ENCODE measurements at places on chromosomes 6 and 20. TPM values are rescaled to one million over a fixed set of nuclear protein-coding genes. Genes with fewer than 3 reads are reported as not detected.

DNA sequence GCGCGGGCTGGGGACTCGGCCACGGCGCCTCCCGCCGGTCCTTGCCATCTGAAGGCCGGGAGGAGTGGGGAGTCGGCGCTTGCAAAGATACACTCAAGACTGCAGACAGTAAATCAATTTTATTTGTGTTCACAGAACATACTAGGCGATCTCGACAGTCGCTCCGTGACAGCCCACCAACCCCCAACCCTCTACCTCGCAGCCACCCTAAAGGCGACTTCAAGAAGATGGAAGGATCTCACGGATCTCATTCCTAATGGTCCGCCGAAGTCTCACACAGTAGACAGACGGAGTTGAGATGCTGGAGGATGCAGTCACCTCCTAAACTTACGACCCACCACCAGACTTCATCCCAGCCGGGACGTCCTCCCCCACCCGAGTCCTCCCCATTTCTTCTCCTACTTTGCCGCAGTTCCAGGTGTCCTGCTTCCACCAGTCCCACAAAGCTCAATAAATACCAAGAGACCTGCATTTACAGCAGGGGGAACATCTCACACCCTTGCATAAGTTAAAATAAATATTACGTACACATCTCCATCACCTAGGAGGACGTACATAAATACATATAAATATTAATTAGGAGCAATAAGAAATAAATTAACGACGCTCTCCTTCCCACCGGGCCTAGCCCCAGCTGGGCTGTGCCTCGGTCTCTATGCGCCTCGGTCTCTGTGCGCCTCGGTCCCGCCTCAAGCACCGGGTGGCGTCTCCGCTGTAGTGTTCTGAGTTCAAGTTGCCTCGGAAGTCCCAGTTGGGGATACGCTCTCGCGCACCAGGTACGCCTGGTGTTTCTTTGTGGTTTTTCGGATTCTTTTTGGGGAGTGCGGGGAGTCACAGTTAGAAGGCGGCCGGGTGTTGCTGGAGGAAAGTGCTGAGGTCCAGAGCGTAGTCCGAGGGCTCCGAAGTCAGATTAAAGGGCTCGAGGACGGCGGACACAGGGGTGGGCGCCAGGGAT is 889 bp upstream of the FLOT1 start:
- peak; percentile 58 for DNase-seq

DNA sequence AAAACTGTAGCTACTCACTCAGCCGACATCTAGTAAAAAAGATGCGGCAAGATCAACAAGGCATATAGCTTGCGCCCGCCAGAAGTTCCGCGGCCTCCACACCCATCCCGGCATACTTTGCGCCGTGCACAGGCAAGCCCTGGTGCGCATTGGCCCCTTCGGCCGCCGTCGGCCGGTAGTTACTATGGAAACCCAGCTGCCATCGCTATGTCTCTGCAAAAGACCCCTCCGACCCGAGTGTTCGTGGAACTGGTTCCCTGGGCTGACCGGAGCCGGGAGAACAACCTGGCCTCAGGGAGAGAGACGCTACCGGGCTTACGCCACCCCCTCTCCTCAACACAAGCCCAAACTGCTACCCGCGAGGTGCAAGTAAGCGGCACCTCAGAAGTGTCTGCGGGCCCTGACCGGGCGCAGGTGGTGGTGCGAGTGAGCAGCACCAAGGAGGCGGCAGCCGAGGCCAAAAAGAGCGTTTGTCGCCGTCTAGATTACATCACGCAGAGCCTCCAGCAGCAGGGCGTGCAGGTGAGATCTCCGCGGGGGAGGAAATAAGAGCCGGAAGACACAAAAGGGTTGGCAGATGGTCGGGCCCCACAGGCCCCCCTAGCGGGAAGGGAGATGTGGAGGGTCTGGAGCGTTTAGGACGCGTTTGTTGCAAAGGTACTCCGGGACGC is at the start of gene IRAK1BP1:
TSS of gene IRAK1BP1 (plus strand) at position 182 of the 671 bp plus-strand sequence. CDS start at position 208, 26 bp downstream.
- DNase-seq = peak; percentile 95

DNA sequence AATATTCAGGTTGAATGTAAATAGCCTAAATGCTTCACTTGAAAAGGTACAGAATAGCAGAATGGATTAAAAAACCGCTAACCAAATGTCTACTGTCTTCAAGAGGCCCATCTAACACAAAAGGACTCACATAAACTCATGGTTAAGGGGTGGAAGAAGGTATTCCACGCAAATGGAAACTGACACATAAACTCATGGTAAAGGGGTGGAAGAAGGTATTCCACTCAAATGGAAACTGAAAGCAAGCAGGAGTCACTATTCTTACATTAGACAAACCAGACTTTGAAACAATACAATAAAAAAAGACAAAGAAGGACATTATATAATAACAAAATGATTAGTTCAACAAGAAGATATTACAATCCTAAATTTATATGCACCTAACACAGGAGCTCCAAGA is 38.3 kb upstream of the PKIB start:
- DNase-seq = no peak

ZNF311 gene
- 0.88 TPM for total RNA-seq

All from osteoblast (primary cell).